CD4-positive, alpha-beta T cell (primary cell): ENCODE measurements at places on chromosomes 3 and 15.

- DNase-seq = no peak
Observed at GRCh38 chr3:125112981-125113380, 57.2 kb upstream of the HEG1 start.

DNA sequence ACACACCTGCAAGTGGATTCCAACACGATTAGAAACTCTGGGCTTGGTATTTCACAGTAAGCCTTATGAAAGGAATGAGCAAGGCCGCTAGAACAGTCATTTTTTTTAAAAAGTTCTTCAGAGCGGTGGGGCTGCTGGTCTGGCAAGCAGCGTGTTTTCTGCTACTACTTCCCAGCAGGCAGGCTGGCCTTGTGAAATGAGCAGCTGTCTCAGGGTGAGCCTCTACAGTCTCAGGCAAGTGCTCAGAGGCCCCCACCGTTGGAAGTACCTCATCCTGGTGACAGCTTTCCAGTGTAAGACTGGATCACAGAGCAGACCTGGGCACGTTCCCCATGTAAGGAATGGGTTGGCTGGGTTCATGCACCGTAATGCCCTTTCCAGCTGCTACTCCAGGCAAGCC, 119.2 kb downstream of the LRIG1 start:
- no peak for DNase-seq

GRCh38 chr3:194466761-194467356, 19.9 kb downstream of the ATP13A3 start:
- DNase-seq = no peak

- no peak for DNase-seq
Observed at GRCh38 chr3:152019508-152019907, 146.1 kb downstream of the SUCNR1 start.

DNA sequence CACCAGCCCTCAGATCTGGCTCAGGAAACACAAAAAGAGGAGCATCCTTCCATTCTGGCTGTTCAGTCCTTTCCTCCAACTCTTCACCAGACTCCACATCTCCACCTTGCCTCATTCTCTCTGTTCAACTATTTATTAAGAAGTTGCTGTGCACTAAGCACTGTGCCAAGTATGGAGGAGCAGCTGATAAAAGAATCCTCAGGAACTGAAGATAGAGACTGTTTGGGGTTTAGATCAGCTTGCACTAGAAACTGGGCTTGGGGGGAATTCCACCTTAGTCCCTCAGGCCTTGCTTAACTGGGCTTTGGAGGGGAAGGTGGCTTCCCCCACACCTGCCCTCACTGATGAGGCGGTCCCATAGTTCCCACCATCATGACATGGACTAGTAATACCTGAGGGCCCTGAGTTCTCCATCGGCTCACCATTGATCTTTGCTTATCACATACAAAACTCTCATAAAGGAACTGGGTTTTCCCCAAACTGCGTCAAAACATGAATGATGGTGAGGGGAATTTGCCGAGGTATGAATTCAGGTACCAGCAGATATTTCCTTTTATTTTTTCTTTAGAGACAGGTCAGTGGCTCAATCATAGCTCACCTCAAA, 1.7 kb upstream of the CCR8 start:
- no peak for DNase-seq

- DNase-seq = no peak
Observed at GRCh38 chr3:45754461-45754860, 41.9 kb downstream of the SLC6A20 start.

DNA sequence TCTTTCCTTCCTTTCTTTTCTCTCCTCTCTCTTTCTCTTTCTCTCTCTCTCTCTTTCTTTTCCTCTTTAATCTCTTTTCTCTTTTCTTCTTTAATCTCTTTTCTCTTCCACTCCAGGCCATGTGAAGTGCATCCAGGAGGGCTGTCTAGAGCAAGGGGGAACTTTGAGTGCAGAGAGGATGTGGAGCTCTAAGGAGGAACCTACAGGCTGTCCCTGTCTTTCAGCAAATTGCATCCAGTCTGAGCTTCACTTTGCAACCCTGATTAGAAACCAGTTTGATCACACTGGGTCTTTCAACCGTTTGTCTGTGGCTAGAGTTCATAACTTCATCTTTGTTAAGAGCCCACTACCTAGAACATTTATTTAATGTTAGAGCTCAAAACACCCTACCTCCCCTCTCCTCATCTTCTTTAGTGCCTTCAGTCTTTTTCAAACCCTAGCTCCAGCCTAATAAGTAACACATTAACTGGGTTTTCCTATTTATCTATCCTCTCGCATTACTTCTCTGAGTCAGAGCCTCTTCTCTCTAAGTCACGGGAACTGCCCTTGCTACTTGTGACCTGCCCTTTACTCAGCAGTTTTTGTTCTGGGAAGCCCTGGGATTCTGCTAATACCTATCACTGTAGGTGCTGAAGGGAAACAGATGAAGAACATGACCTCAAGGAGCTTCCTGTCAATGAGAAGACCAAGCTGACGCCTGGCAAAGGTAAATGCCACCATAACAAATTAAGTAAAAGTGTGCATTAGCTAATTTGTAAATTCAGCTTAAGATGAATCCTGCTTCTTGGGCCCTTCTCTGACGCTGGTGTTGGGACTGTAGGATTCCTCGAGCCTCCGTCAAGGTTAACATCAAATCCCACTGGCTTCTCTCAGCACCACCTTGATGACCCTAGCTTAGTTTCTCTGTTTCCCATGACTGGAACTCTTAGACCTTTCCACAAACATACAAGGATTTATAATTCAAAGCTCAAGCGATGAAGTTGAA, at the start of gene GCNT3:
GCNT3 (plus strand) TSS at position 508 of the 985 bp plus-strand sequence. CDS start 6,456 bp downstream, outside the sequence.
- DNase-seq = no peak

DNA sequence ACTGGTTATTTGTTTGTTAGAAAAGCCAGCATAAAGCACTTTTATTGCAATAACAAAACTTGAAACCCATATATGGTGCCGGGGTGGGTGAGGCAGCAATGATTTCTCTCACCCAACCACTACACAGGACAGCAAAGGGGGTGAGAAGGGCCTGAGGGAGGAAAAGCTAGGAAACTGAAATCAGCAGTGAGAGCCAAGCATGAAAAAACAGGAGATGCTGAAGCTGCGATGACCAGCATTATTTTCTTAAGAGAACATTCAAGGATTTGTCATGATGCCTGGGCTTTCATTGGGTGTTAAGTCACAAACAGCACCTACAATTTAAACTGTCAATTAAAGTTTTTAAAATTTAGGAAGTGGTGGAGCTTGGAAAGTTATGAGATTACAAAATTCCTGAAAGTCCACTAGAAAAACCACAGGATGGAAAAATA, 11.9 kb upstream of the TM4SF4 start:
- no peak for DNase-seq

GRCh38 chr3:35042210-35042991, 596.9 kb upstream of the ARPP21 start:
- DNase-seq = no peak
